ACHN (cell line): ENCODE measurements at places on chromosomes 16 and 17.

DNA sequence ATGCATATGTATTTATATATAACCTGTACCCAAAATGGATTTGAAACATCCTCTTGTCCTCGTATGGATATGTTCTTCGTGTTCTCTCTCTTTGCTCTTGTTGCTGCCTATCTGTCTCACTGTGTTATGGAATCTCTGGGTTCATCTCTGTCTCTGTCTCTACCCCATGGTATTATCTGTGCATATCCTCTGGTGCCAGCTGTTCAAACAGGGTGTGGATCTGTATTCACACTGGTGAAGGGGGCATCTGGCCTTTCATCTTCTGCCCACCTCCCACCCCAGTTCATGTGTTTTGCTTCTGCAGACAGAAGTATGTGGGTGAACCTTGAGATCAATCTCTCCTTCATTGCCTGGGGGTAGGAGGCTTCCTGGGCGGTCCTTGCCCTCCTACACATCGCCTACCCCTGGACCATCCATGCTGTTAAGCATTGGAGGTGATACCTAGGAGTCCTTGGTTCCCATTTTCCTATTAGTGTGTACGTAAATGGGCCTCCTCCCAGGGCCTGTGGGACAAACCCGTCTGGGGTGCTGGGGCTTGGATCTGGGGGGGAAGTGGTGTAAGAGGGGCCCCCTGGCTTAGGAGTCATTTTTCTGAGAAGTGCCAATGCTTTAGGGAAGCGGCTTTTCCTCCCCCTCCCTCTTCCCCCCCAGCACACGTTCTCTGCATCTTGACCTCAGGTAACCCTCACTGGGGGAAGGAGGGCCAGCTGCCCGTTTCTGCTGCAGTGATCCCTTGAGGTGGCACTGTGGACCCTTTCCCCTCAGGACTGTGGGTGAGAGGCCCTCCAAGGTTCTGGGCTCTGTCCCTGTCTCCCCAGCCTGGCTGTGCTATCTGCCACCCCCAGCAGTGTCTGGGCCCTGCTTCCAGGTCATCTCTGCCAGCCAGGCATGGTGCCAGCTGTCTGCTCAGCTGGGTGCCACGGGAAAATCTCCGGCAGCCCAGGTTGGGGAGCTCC is 21.1 kb downstream of the RARA start:
- no peak for DNase-seq

- no peak for DNase-seq
These were observed 53.5 kb downstream of the MARCHF10 start for GRCh38 chr17:62754631-62755030.

GRCh38 chr17:71084219-71084618 is 914.9 kb downstream of the KCNJ2 start:
- peak; percentile 44 for DNase-seq

- no peak for DNase-seq
These were observed 58.2 kb upstream of the LHX1 start for GRCh38 chr17:36879027-36879426.

DNA sequence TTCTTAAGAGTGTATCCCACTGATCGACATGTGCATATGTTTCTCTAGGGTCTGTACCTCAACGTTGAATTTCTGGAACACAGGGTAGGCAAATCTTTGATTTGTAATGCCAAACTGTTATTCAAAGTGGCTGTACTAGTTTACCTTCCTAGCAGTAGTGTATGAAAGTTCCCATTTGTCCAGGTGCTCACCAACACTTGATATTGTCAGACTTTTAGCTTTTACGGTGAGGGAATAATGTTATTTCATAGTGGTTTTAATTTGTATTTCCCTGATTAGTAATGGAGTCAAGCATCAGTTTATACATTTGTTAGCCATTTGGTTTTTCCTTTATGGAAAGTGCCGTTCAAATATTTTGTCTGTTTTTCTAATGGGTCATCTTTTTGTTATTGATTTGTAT is 20.3 kb downstream of the GSDMB start:
- no peak for DNase-seq

- DNase-seq: no peak
These were observed 69.4 kb downstream of the SLC6A2 start for GRCh38 chr16:55725055-55725777.

- no peak for DNase-seq
These were observed 123.3 kb downstream of the IRX3 start for GRCh38 chr16:54163197-54163843.

GRCh38 chr16:63806794-63807506 is 1314.9 kb downstream of the CDH11 start:
- no peak for DNase-seq

DNA sequence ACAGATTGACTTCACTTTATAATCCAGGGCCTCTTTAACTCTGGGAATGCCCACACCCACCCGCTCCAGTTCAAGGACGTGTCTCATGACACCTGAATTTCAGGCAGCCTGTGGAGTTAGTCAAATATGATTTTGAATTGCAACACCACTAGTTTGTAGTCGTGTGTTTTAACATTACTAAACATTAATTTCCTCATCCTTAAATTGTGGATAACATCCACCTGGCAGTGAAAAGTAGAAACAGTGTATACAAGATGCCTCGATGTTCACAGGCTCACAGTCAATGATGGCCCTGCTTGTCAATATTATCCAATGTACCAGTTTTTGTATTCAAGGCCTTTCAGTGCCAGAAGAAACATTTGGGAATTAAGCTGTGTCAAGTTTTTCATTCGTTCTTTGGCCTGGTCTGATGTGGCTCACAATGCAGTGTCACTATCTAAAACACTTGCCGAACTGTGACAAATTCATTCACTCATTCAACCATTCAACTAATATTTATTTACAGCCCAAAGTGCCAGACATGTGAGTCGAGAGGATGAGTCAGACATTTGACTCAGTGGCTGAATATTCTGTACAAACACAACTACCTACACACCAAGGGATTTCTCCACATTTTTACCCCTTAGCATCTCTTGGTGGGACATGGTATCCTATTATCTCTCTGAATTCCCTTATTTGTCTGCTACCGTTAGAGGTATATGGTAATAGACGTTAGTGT is 1.4 kb downstream of the MEIOB start:
- peak; percentile 92 for DNase-seq

DNA sequence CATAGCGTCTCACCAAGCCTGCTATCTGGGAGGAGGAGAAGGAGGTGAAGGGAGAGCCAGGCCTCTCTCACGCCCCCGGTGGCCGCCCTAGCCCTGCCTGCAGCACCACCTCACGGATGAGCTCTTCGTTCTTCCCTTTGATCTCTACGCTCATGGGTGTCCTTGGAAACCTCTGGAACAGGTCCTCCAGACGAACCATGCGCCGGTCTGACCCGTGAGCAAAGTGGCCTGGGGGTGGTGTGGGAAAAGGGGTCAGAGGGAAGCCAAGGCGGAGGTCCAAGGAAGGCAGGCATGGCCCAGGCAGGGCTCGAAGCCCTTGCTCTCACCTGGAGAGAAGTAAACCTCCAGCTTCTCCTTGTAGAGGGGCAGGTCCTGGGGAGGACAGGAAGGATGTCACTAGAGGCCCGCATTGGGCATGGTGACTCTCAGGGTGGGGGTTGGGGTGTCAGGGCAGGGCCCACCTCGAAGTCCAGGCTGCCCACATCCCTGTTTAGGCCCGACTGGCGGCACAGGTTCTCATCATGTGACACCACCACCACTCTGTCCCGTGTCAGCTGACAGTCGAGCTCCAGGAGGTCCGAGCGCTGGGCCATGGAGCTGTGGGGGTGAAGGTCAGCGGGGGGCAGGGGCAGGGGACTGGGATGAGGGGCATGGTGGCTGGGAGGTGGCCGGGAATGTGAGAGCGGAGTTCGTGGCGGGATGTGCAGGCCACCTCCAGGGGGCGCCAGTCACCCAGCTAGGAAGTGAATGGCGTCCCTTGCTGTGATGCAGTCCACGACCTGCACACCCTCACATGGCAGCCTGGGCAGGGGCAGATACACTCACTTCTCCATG is 923 bp downstream of the GDPD3 start:
- peak; percentile 60 for DNase-seq

GRCh38 chr17:50169121-50169764 is 3.4 kb downstream of the SGCA start:
- peak; percentile 66 for DNase-seq

GRCh38 chr16:3004319-3004718 is 8.4 kb upstream of the CLDN9 start:
- DNase-seq: peak; percentile 40

DNA sequence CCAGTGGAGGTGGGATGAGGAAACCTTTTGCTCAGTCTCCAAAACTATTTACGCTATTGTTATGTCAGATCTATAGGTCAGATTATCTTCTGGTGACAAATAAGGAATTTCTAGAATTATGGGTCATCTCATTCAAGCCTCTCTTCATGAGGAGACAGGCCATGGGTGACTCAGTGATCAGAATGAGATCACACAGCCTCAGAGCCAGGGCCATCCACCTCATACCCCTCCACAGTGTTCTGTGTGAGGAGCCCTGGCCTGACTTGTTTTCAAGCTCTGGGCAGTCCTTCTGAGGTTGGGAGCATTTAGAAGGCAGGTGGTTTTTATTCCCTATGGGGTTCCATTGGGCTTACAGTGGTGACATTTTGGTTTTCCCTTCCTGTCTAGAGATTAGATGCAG is 26.5 kb downstream of the YPEL2 start:
- no peak for DNase-seq

DNA sequence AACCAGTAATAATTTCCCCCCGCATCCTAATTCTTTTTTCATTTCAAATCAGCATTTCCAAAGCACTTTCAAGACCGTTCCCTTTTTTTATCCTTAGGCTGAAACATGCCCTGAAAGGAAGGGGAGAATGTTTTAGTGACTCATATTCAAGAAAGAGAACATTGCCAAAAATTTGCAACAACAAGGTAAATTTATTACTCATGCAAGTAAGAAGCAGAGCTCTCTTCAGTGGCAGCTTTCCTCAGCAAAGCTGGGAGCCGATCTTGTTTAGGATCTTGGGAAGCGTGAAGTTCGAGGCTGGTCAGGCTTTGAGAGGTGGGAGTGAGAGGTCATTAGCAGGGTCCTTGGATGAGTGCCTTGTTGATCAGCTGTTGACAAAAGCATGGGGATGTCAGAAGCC is 129.5 kb downstream of the PRKCA start:
- DNase-seq: peak; percentile 57

DNA sequence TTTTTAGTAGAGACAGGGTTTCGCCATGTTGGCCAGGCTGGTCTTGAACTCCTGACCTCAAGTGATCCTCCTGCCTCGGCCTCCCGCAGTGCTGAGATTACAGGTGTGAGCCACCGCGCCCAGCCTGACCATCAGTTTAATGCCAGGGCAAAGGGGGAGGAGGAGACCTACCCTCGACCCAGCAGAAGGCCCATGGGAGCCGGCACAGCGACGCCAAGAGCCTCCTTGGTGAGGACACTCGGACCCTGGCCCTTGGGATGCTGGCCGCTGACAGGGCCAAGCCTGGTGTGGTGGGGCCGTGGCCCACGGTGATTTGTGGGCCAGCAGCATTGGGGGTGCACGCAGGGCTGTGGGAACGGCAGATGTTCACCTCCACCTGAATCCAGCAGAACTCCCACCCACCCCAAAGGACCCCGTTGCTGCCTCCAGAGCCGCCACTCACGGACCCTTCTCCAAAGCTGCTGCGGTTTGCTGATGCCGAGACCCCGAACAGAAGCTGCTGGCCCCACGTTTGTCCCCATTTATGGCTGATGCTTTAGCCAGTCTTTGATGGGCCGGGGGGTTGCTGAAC is 20.0 kb downstream of the UTS2R start:
- no peak for DNase-seq

- DNase-seq: peak; percentile 92
These were observed 3.0 kb downstream of the PFN1 start for GRCh38 chr17:4945176-4945943.

GRCh38 chr17:7932949-7933348 is 943 bp downstream of the CNTROB start:
- DNase-seq: peak; percentile 73

DNA sequence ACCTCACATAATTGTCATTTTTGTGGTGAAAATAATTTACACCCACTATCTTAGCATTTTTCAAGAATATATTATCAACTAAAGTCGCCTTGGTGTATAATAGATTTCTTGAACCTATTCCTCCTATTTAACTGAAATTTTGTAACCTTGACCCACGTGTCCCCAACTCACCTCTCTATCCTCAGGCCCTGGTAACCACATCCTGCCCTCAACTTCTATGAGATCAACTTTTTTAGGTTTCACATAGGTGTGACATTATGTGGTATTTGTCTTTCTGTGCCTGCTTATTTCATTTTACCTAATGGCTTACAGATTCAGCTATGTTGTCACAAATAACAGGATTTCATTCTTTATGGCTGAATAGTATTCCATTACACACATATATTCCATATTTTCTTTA is 73.0 kb upstream of the CNTNAP4 start:
- DNase-seq: no peak

DNA sequence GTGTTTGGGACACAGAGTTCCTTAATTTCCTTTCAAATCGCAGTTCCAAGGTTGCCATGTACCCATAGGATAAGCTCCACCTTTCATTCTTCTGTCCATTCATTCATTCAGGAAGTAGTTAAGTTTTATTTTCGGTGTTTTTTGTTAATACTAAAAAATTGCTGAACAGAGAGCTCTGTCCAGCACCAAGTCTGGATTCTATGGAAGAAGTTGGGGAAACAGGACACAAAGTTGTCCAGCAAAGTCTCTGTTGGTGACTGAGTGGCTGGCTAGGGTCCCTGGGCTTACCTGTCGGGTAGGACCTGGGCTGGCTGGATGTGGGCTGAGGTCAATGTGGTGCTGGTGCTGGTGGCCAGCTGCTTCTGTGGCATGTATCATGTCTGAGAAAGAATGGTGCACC is 17.6 kb upstream of the CCL2 start:
- no peak for DNase-seq

DNA sequence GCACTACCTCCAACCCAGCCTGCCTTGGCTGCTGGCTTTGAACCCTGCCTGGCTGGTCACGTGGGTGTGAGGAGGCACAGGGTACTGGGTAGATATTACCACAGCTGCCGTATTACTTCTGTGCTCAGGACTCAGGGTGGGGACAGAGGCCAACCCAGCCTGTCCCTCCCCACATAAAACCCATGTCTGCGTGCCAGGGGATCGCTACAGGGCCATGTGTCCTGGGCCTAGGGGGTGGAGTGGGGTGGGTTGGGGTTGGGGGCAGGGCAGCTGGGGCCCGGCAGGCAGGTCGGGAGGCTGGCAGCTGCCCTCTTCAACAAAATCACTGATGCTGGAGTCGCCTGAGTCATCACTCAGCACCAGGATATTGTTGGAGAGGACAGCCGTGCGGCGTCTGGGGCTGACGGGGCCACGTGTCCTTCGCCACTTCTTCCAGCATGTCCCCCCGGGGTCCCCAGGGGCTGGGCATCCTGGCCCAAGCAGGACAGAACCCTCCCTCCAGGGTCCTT is 39.7 kb upstream of the PVALEF start:
- peak; percentile 29 for DNase-seq

GRCh38 chr17:396788-397187 is 44.2 kb upstream of the RPH3AL start:
- no peak for DNase-seq

DNA sequence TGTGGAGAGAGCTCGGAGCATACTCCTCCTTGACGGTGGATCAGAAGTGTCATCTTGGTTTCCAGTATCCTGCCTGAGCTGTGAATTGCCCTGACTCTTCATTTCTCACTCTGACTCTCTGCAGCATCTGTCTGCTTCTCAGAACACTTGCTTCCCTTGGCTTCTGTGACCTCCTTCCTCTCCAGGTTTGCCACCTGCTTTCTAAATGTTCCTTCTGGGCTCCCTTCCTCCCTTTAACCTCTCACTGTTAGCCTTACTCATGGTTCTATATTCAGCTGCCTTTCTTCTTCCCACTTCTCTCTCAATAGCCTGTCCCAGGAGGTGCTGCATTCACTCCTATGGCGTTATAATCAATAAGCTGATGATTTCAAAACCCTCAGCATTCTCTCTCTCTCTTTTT is 11.2 kb upstream of the PRKAR1A start:
- DNase-seq: no peak

- peak; percentile 52 for DNase-seq
These were observed 1.6 kb downstream of the ACLY start for GRCh38 chr17:41917192-41917591.
